Epithelial cell of proximal tubule (primary cell): ENCODE measurements at places on chromosomes 7 and 10. TPM values are rescaled to one million over a fixed set of nuclear protein-coding genes. Genes with fewer than 3 reads are reported as not detected.

Gene EGFR
- total RNA-seq = 40.2 and 48.1 TPM in 2 replicates

Gene BAG3
- total RNA-seq = 39.1 and 55.1 TPM in 2 replicates

Gene GNAT3
- total RNA-seq = not detected in 2 replicates

Gene CRCP
- total RNA-seq = 26.9 and 47.0 TPM in 2 replicates

Gene KCP
- 0.51 and 5.2 TPM in 2 replicates for total RNA-seq

Gene CFAP69
- total RNA-seq = 0.29 and 0.51 TPM in 2 replicates

Gene EIF4EBP2
- 24.3 and 27.9 TPM in 2 replicates for total RNA-seq

Gene PCDH15
- total RNA-seq = 0.07 TPM in 1 of 2 replicates, not detected in the other

Gene SUN3
- 0.43 TPM in 1 of 2 replicates, not detected in the other for total RNA-seq

Gene NEUROG3
- not detected in 2 replicates for total RNA-seq

Gene TMEM196
- total RNA-seq = not detected in 2 replicates

Gene ZNF727
- total RNA-seq = not detected in 2 replicates

Gene CALCR
- not detected in 2 replicates for total RNA-seq

Gene IKZF1
- total RNA-seq = not detected in 2 replicates

Gene ASIC3
- 2.5 TPM in 1 of 2 replicates, not detected in the other for total RNA-seq

Gene ZP3
- total RNA-seq = 0.87 and 4.7 TPM in 2 replicates

Gene MMRN2
- 0.17 TPM in 1 of 2 replicates, not detected in the other for total RNA-seq

Gene C10orf143
- 0.22 and 4.7 TPM in 2 replicates for total RNA-seq

Gene PLCE1
- total RNA-seq = 1.2 and 2.2 TPM in 2 replicates

Gene NEURL1
- 0.14 and 1.3 TPM in 2 replicates for total RNA-seq

Gene NMT2
- 28.5 and 31.0 TPM in 2 replicates for total RNA-seq

Gene CCDC146
- 0.07 and 5.2 TPM in 2 replicates for total RNA-seq

Gene FKBP6
- total RNA-seq = not detected in 2 replicates

Gene FAM131B
- 0.29 and 1.5 TPM in 2 replicates for total RNA-seq

Gene ITGA8
- total RNA-seq = 0.06 TPM in 1 of 2 replicates, not detected in the other
